ENCODE measurements at places on chromosomes 12 and 14. TPM values are rescaled to one million over a fixed set of nuclear protein-coding genes. Genes with fewer than 3 reads are reported as not detected.

APOF gene
- not detected for total RNA-seq

SERPINA3 gene
- total RNA-seq, result not detected

CISTR gene
- total RNA-seq, result not detected

IL26 gene
- 0.21 TPM for total RNA-seq

RPL41 gene
- 5,493 TPM for total RNA-seq

TAC3 gene
- total RNA-seq, result not detected

DIO2 gene
- not detected for total RNA-seq

P2RX2 gene
- total RNA-seq, result 0.10 TPM

ZC2HC1C gene
- not detected for total RNA-seq

B4GALNT3 gene
- total RNA-seq, result 0.10 TPM

LRIG3 gene
- not detected for total RNA-seq

EML5 gene
- 3.8 TPM for total RNA-seq

MYF6 gene
- not detected for total RNA-seq

TEX22 gene
- 0.10 TPM for total RNA-seq
